RCC 7860 (cell line): ENCODE measurements at places on chromosomes 4 and X.

- no peak for DNase-seq
Measured at GRCh38 chrX:108271397-108271787, 166.8 kb downstream of the COL4A6 start.

DNA sequence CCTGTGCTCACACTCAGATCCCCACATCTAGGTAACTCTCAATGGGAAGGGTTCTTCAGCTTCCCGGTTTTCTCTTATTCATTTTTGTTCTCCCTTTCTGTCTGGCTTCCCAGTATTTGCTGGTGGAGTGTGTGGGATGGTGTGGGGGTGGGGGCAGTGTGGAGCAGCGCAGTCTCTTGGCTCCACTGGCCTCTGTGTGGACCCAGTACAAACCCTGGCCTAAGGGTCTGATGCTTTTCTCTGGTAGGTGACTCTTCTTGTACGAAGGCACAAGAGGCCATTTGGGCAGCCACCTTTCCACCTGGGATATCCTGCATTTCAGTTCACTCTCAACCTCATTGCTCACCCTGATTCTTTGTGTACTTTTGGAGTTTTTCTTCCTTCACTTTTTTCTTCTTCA, 71.3 kb downstream of the NBDY start:
- no peak for DNase-seq

- peak; percentile 22 for DNase-seq
Measured at GRCh38 chr4:169566021-169566818, 46.2 kb downstream of the NEK1 start.

DNA sequence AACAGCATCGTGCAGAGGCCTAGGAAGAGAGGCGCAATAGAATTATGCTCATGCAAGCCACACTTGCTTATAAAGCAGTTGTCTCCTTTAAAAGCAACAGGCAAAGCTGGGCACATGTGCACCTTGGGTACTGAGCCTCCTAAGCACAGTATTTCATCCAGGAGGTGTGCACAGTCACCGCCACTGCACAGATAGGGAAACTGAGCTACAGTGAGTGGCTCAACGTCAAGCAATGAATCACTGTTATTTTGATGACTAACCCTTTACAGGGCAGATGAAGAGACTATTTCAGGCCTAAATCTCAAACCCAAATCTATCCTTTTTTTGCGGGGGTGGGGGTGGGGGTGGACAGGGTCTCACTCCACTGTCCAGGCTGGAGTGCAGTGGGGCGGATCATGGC, 42.3 kb downstream of the BCOR start:
- DNase-seq: peak; percentile 5

GRCh38 chr4:183977707-183978106, 72.6 kb downstream of the STOX2 start:
- DNase-seq: no peak

DNA sequence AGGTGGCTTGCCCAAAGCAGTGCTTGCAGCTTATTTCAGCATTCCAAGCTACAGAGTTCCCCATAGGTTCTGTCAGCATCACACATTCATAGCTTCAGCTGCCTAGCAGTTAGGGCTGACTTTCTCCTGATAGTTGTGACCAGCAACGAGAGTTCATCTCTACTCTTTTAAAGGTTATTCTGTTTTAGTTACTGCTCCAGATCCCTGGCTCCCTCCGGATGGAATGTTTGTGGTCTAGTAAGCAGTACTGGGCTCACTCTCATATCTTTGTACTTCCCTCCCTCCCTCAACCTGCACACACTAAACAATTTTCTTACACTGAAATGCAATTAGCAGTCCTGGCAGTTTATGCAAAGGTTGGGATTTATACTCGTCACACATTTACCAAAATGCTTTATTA, 43.9 kb downstream of the PTTG2 start:
- DNase-seq: no peak

- no peak for DNase-seq
Measured at GRCh38 chrX:133307094-133307493, 88.9 kb upstream of the TFDP3 start.

GRCh38 chr4:120005527-120005926, 61.1 kb downstream of the MAD2L1 start:
- DNase-seq: no peak

DNA sequence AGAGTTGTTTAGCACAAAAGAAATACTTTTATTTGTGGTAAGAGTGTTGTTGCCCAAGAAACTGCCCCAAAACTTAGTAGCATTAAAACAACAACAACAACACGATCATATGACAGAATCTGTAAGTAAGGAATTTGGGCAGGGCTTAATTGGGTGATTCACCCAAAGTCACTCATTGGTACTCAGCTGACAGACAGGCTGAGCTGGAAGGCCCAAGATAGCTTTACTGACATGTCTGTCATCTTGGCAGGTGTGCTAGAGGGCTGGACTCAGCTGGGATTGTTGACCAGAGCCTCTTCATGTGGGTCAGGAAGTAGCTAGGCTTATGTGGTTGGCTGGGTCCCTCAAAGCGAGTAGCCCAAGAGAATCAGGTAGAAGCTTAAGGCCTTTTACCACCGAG, 52.3 kb downstream of the KIAA0232 start:
- no peak for DNase-seq

DNA sequence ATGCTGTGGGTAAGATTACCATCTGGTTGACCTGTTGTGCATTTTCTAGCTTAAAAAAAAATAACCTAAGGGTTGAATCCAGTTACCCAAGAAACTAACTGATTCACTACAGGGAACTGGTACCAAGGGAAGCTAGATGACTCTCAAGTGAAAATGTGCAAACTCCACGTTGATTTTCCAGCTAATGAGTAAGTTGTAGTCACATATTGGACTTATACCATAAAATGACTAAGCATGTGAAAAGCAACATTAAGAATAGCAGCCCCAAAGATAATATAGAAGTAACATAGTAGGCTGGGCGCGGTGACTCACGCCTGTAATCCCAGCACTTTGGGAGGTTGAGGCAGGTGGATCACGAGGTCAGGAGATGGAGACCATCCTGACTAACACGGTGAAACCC, 270.9 kb downstream of the SPRY1 start:
- DNase-seq: no peak

GRCh38 chr4:25346913-25347312, 30.1 kb upstream of the ANAPC4 start:
- DNase-seq: no peak

GRCh38 chr4:188987011-188987410, 847.8 kb downstream of the TRIML1 start:
- no peak for DNase-seq

DNA sequence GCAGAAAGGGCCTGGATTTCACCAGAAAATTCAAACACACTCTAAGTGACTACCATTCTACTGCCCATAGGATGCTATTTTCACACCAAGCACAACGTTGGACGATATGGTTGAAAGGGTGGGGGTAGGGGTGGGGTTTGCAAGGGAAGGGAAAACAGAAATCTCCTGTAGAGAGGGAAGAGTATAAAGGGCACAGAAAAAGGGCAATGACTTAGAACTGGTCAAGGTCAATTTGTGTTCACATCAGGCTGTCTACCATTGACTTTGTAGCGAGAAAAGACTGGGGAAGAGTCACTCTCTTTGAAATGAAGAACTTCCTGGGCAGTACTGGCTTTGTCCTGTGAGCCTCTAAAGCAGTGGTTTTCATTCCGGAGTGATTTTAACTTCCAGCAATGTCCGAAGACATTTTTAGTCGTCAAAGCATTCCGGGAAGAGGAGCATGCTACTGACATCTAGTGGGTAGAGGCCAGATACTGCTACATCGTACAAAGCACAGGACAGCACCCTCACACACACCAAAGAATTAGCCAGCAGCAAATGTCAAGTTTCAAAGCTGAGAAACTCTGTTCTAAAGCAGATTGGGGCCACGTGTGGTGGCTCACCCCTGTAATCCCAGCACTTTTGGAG, 48.4 kb upstream of the SLC7A3 start:
- no peak for DNase-seq

- DNase-seq: no peak
Measured at GRCh38 chr4:7531640-7531994, 96.9 kb upstream of the PSAPL1 start.

GRCh38 chr4:8683462-8683861, 90.9 kb downstream of the CPZ start:
- DNase-seq: no peak

GRCh38 chr4:8911316-8912088, 39.9 kb upstream of the HMX1 start:
- no peak for DNase-seq

DNA sequence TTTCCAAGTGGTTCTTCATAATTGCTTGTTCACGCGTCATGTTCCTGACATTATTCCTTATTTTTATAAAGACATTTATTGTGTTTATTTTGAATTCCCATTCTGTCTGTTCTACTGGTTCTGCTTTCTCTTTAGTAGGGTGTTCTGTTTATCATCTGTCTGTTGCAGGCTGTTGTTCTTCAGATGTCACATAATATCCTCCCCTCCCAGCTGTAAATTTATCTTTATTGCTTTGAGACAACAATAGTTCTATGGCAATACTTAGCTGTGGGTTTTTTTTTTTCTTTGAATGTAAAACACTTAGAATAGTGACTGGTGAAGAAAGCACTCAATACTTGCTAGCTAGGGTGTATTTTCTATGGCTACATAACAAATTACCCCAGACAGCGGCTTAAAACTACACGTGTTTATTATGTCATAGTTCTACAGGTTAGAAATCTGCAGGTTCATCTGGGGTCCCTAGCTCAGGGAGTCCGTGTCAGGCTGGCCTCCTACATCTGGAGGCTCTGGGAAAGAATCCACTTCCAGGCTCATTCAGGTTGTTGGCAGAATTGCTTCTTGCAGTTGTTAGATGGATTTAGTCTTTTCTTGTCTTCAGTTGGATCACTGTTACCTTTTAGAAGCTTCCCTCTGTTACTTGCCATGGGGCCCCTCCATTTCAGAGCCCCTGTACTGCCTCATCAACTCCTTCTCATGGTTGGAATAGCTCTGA, 63.4 kb upstream of the ENPEP start:
- no peak for DNase-seq

- no peak for DNase-seq
Measured at GRCh38 chr4:186201535-186202230, 10.3 kb downstream of the CYP4V2 start.

DNA sequence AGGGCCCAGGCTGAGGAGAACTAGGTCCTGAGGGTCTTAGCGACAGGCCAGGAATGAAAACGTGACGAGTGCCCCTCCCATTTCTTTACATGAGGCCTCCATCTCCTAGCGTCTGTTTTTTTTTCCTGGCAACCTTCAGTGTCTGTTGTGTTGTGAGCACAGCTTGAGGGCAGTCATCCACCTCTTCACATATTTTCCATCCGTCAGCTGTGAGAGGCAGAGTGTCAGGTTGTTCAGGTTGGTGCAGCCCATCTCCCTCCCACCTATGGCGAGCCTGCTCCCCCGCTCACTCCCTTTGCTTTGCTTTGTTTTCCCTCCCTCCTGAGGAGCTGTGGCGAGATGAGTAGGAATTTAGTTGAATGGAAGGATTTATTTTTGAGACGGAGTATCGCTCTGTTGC, 51.7 kb upstream of the CHRNA9 start:
- no peak for DNase-seq

GRCh38 chr4:177582992-177583391, 140.8 kb upstream of the AGA start:
- no peak for DNase-seq

DNA sequence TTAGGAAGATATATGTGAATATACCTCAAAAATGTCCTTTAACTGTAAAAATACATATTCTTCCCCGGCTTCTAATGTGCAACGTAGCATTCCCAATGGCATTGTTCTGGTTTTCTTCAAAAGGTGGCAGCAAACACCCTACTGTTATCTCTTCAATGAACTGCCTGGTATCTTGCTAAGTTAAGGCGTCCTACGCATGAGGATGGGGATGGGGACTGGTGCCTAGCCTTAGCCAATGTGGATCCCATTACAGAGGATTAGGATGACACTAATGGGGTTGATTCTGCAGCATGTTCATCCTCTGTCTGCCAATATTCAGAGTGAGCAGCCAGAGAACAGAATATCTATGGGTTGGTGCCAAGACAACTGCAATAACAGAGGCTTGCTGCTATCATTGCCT, 334.9 kb upstream of the ADGRL3 start:
- no peak for DNase-seq

DNA sequence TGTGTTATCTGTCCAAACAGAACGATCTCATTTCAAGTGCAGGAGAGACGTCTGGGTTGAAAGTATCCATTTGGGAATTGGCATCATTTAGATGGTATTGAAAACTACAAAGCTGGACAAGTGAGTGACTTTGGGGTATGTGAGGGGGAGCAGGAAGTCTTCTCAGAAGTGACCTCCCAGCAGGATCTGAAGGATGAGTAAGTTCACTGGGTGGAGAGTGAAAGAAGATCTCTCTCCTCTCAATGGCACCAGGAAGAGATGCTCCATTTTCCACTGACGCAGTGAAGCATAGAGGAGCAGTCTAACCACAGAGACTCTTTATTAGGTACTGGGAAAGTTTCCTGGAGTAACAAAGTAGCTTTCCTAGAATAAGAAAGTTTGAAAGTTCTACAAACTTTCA, 161.0 kb downstream of the CPE start:
- DNase-seq: no peak

DNA sequence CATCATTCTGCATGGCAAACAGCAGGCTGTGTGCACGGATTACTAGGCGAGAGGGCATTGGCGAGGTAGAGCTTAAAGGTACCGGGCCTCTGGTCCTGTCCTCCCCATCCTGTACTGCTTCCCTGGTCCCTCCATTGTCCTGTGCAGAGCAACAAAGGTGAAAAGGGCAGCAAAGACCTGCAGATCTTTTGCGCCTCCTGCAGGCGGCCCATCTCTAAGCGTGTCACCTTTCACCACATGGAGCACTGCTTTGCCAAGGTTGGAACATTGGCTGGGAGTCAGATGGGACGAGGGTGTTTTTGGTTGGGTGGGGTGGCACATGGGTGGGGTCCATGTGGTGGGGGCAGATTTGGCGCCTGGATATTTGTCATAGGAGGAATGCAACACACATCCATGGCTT, 64.7 kb upstream of the UXT start:
- DNase-seq: no peak

DNA sequence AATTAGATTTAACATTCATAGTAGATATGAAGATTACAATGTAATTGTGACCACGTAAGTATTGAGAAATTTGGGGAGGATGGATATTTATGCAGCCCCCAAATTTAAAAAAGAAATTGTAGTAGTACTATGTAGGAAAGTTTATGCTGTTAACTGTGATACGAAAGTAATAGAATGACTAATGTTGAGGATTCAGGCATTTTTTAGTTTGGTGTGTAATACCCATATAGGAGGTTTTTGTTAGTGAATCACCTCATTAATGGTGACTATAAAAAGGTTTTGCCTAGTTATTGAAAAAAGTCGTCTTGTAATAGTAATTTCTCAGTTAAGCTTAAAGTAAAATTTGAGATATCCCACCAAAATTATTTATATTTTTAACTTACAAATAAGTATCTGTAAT, 67.2 kb downstream of the SMARCAD1 start:
- DNase-seq: no peak

- DNase-seq: no peak
Measured at GRCh38 chrX:8684201-8684965, 47.6 kb downstream of the ANOS1 start.

DNA sequence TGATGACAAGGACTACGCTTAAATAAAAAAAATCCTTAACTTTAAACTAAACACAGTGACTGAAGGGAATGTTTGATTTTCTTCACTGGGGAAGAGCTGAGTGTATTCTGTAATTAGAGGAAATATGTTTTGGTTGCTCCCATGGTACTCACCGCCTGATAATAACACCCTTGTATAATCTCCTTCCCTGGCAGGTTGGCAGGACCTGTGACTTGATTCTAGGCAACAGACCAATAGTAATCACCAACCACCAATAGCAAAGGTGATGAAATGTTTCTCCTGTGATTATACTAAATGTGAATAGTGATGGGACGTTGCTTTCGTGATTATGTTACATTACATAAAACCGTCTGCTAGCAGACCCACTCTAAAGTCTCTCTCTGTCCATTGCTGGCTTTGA, 536.8 kb upstream of the CPEB2 start:
- DNase-seq: no peak
